ENCODE measurements at places on chromosomes 13 and 19.

DNA sequence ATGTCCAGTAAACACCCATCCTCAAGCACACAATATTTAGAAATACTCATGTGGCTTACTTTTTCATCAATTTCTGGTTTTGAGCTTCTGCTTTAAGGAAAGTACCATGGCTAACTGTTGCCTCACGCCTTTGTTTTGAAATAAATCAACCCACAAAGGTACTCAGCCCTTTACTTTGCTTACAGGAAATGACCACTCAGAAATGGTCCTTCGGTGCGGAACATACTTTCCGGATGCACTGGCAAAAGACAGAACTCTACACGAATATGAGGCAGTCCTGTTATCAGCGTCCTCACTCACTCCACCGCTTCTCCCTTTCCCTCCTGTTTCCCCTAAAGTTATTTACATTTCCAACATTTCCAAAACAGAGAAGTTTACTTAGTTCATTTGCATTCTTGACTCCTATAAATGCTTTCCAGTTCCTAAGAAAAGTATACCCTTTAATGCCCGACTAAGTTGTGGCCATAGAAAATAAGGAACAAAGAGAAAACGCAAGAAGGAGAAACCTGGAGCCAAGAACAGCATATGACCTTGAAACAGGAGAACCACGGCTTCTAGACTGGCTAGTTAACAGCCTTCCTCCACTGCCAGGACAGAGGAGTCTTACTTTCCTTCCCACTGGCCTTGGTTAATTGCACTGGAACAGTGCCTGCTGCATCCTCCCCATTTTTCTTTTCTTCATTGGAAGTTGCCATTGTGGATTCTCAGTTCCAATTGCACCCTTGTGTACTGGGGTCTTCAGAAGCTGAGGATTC lies 10.6 kb downstream of the FPR2 start:
- no peak for ATAC-seq

GRCh38 chr13:74203576-74203975 lies 69.4 kb upstream of the KLF12 start:
- no peak for ATAC-seq

DNA sequence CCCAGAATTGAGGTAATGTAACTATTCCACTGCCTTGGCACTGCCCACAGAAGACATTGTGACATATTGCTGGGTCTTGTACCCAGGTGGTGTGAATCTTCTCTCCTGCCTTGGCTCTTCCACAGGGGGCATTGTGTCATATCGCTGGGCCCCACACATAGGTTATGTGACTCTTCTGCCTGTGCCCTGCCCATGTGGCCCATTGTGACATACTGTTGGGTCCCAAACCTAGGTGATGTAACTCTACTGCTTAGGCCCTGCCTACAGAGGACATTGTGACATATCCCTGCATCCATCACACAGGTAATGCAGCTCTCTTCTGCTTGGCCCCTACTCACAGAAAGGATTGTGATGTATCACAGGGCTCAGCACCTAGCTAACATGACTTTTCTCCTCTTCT lies 37.5 kb upstream of the ZNF254 start:
- ATAC-seq = peak; percentile 51

DNA sequence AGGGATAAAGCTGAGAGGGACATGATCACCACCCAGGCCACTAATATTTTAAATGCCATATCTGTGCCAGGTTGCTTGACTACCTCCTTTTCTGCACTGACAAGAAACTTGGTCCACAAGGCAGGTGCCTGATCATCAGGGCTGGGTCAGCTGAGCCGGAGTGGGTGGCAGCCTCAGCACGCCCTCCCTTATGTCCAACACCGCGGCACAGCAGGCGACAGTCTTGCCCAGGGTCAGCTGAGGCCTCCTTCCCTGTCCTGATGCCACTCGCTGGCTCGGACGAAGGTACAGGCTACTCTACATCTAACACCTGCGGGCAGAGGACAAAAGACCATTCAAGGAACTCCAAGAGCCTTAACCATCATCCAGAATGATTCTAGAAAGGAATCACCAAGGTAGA lies 16.9 kb downstream of the ZC3H4 start:
- ATAC-seq = no peak

- no peak for ATAC-seq
These were observed 43.6 kb downstream of the LYL1 start for GRCh38 chr19:13058951-13059660.

- no peak for ATAC-seq
These were observed 30.7 kb upstream of the WDFY2 start for GRCh38 chr13:51553531-51553930.
